Activated CD8-positive, alpha-beta memory T cell treated with anti-CD3 and anti-CD28 coated beads for 1 hour (primary cell): ENCODE measurements at places on chromosomes 11 and 22.

DNA sequence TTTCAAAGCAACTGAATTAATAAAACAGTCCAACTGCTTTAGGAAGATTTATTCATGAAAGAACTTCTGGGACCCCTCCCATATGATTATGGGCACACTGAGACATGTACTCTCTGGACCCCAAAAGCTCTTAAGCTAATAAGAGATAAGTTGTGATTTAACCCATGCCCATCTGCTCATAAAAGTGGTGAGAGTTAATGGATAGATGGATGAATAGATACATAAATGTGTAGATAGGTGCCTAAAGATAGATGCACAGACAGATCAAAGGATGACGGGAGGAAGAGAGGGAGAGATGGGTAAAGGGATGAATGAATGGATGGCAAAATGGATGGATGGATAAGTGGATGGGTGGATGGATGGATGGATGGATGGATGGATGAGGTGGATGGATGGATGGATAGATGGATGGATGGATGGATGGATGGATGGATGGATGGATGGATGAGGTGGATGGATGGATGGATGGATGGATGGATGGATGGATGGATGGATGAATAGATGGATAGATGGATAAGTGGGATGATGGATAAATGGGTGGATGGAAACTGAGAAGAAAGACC is 29.4 kb upstream of the TH start:
- DNase-seq: no peak

DNA sequence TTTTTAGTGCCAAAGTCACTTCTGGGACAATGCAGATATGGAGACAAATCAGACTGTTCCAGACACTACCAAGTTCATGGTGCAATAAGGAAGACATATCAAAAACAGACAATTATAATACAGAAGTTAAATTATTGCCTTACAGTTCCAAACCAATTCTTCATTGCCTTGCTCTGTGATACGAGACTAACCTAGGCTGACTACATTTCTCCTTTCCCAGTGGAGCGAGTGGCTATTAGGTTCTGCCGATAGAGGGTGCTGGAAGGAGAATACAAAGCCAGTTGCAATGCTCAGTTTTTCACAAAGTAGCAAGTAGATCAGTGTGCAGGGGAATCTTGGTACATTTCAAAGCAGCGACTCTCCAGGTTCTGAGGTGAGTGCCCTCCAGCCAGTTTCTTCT is 67.8 kb downstream of the FAM168A start:
- no peak for DNase-seq

GRCh38 chr22:37090920-37091695 is 18.4 kb downstream of the TMPRSS6 start:
- no peak for DNase-seq

GRCh38 chr11:131498631-131499160 is 128.3 kb downstream of the NTM start:
- DNase-seq: no peak

DNA sequence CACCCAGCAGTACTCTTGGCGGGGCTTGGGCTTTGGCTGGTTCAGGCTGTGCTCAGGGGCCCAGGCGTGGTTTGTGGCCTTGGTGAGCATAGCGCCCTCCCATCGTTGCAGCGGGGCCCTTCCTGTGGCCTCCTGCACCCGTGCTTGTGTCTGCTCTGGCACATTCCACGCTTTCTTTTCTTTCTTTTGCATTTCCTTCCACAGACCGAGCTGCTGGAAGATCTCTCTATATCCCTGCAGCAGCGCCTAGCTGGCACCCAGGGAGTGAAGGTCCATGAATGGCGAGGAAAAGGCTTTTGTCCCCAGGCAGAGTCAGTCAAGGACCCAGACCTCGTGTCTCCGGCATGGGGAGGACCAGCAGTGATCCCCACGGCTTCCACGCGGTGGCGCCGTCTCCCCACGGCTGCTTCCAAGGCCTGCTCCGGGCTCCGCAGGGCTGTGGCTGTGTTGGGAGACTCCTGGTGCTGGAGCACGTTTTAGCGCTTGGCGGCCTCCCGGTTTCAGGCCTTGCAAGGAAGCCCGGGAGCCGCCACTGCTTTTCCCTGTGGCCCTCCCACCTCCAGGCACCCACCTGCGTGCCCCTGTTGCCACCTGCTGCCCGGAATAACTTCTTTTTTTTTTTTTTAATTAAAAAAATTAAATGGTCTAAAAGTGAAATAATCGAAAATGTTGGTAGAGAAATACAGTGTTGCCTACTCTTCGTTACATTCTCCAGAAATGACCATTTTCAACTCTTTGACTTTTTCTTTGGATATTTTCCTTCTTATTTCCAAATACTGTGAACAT is 28.5 kb downstream of the GLB1L2 start:
- DNase-seq: peak; percentile 22

GRCh38 chr22:40418366-40419201 is 48.2 kb downstream of the SGSM3 start:
- no peak for DNase-seq

DNA sequence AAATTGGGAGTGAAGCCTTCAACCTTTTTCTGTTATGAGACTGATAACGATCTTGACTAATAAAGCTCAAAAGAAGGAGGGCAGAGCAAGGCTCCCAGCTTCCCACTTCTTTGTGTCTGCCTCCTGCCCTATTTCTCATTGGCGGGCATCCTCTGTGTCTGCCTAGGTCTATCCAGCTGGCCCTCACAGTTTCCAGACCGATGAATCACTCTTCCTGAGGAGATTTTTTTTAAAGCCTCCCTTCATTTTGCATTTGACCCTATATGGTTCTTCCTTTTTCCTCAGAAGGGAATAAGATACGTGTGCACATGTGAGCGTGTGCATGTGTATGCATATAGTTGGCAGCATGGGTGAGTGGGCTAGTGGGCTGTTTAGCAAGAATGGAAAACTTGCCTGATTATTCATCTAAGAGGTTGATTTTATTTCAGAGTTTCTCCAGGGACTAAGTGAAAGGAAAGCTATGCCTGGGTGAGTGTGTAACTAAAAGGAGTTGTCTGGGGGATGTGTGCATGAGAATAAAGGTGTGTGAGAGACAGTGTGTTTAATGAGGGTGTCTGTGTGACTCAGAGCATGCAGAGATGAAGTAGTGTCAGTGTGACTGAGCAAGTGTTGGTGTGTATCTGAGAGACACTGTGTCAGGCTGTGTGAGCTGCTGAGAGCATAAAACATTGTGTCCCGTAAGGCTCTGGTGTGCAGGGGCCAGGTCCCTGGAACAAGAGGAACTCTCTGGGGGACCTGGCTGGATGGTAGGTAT is 12.2 kb downstream of the PHLDB1 start:
- DNase-seq: no peak
